ENCODE measurements at places on chromosomes 6 and 20.

- DNase-seq = no peak
Measured at GRCh38 chr6:98486057-98486456, 348.3 kb upstream of the POU3F2 start.

GRCh38 chr6:108608453-108609275, 47.9 kb downstream of the FOXO3 start:
- no peak for DNase-seq

DNA sequence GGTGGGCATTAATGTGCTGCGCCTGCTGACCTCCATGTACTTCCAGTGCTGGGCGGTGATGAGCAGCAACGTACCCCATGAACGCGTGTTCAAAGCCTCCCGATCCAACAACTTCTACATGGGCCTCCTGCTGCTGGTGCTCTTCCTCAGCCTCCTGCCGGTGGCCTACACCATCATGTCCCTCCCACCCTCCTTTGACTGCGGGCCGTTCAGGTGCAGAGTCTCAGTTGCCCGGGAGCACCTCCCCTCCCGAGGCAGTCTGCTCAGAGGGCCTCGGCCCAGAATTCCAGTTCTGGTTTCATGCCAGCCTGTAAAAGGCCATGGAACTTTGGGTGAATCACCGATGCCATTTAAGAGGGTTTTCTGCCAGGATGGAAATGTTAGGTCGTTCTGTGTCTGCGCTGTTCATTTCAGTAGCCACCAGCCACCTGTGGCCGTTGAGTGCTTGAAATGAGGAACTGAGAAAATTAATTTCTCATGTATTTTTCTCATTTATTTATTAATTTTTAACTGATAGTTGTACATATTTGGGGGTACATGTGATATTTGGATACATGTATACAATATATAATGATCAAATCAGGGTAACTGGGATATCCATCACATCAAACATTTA, 35.2 kb upstream of the NOP56 start:
- DNase-seq = no peak

GRCh38 chr6:119124079-119124824, 45.8 kb upstream of the FAM184A start:
- no peak for DNase-seq

- peak; percentile 97 for DNase-seq
Measured at GRCh38 chr6:31366693-31367470, 9.9 kb upstream of the HLA-B start.

GRCh38 chr20:1588533-1589460, 31.0 kb downstream of the SIRPB1 start:
- no peak for DNase-seq

- no peak for DNase-seq
Measured at GRCh38 chr6:163813979-163814493, 399.5 kb downstream of the QKI start.

Measured in inflammatory macrophage treated with lipopolysaccharide for 1 hour (primary cell).